ENCODE measurements at places on chromosomes 4 and X.

- DNase-seq, result no peak
Measured at GRCh38 chr4:124903995-124904722, 191.6 kb upstream of the ANKRD50 start.

DNA sequence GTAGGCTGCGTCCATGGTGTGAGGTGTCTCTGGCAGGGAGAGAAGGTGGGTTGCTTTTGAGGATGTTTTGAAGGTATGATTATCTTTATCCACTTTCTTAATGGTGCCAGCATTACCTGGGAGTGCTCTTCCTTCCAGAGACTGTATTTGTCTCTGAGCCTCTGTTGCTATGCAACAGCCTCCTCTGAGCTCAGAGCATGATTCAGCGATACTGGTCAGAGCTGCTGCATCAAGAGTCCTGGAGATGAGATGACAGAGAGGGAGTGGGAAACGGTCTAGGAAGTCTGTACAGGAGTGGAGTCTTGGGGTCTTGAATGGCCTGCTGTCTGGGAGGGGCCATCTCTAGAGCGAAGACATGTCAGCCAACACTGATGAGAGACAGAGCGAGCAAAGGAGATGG is 104.4 kb upstream of the RAB40AL start:
- no peak for DNase-seq

DNA sequence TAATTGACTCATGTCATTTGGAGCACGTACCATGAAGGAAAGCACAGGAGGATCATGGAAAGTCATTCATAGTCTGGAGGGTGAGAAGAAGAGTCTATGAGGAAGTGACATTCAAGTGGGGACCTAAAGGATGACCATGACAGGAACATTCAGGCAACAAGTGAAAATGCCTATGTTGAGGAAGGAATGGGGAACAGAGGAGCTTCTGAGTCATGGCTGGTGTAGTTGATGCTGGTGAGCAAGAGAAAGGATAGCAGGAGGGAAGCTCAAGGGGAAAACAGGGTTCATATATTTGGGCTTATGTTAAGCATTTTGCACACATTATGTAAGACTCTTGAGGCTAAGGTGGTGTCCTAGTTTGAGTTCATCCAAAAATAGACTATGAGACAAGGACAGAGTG is 318.6 kb downstream of the HNRNPD start:
- no peak for DNase-seq

GRCh38 chrX:20517565-20517964 is 250.9 kb upstream of the RPS6KA3 start:
- DNase-seq, result no peak

DNA sequence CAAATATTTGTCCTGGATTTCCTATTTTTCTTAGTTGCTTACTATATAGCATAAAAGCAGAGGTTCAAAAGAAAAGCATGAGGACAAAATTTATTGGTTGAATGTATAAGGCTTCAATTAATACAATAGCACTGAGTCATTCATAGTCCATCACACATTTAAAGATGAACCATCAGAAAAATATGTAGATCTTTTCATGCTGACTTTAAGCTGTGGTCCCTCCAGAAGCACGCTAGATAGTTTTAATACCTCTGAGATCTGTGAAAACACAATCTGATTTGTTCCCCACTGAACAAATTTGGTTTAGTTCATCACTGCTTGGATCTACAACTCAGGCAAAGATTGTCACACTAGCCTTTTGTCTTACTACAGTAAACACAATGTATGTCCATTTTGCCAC is 377.2 kb upstream of the ANXA10 start:
- no peak for DNase-seq
